ENCODE measurements at places on chromosomes 6 and 20. TPM values are rescaled to one million over a fixed set of nuclear protein-coding genes. Genes with fewer than 3 reads are reported as not detected.
A peak's percentile ranks its signal among the peaks of the same experiment; 100 is the strongest.

DNA sequence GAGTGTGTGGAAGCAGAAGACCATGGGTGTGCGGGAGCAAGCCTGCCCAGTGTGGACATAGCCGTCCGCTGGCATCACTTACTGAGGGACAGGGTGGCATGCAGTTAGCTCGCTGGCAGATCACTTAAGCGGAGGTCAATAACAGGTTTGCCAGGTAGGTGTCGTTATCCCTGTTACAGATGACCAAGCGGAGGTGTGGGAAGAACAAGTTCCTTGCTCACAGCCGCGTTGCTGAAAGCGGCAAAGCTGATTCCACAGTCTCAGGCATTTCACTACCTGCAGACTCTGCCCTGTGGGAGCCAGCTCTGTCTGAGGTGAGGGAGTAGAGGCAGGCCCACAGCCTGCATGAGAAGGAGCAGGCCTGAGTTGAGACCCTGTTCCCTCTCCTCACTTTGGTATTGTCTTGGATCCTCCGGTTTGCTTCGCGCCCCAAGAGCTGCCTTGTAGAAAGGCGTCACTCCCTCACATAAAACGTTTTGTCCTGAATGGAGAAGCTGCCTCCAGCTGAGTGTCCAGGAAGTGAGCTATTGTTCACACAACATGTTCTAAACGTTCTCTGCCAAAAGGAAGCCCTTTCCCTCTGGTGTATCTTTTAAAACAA is 96.9 kb downstream of the TCP11 start:
- DNase-seq, result no peak
- peaks cover 8% of the 10 kb centered on the region for H3K4me1 ChIP-seq
- no peaks in the 10 kb centered on the region for H3K27me3 ChIP-seq

DNA sequence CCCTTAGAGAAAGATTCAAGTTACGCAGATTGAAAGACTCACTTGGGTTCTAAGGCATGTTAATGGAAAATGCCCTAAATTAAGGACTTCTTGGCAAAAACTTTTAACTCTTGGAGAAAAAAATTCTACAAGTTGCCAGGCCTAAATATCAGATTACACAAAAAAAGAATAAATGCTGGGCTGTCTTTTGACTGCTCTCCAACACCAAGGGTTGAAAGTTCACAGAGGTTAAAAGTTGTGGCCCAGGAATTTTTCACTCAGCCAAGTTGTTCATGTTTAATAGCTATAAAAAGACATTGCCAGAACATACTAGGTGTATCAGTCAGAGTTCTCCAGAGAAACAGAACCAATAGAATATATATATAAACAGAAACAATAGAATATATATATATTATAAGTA is 268.4 kb upstream of the PRND start:
- H3K4me3 ChIP-seq, result no peak overlapping the region
- H3K27me3 ChIP-seq, result no peaks in the 10 kb centered on the region

DNA sequence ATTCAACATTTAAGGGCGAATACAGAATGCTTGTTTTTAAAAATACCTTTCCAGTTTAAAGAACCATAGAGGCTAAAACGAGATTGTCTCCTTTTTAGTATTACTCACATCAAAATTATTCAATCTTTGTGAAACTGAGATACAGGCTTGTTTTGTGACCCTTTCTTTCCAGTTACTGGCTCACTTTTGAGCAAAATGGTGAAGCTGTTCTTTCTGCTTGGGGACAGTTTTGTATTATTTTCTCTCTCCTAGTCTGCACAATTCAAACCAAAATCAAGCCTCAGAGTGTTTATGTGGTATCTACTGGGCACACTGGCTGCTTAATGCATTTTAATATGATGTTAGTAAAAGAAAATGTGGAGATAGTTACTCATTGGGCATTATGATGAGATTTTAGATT is 36.5 kb downstream of the HIVEP1 start:
- H3K27me3 ChIP-seq, result no peaks in the 10 kb centered on the region
- no peaks in the 10 kb centered on the region for H3K36me3 ChIP-seq
- DNase-seq, result no peak
- H3K27ac ChIP-seq, result no peak overlapping the region

- H3K36me3 ChIP-seq, result no peaks in the 10 kb centered on the region
- H3K27me3 ChIP-seq, result no peaks in the 10 kb centered on the region
- no peak for DNase-seq
- peaks cover 6% of the 10 kb centered on the region for H3K4me1 ChIP-seq
These were observed 74.4 kb downstream of the TRAM2 start for GRCh38 chr6:52502306-52503029.

DNA sequence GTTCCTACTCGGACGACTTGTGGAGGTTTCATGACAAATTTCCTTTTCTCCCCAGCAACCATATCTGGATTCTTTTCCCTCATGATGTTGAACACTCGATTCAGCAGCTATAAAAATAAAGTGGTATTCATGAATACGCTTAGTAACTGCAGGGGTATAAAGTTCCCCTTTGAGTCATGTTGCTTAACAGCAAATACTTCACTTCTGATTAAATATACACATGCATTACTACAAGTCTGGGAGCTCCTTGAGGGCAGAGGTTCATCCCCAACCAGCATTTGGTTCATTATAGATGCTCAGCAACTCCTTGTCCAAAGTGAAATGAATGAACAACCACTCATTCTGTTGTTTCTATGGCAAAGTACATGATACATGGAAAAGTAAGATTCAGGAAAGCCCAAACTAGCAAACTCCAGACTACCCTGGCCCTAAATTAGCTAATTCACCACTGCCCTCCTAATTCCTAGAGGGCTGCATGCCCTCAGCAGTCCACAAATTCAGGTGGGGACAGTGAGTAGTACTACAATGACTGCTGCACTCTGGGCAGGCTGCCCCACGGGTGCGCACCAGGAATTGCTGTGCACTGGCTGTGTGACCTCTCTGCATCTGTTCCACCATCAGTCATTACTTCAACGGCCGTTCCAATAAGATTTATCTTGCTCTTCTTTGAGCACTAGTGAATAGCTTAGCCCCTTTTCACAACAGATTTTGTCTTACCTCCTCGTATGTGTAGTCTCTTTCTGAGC is 15.2 kb downstream of the EIF2S2 start:
- H3K4me3 ChIP-seq, result no peak overlapping the region
- H3K27ac ChIP-seq, result no peak overlapping the region
- H3K36me3 ChIP-seq, result peaks cover 10% of the 10 kb centered on the region
- no peaks in the 10 kb centered on the region for H3K27me3 ChIP-seq
- DNase-seq, result no peak

DNA sequence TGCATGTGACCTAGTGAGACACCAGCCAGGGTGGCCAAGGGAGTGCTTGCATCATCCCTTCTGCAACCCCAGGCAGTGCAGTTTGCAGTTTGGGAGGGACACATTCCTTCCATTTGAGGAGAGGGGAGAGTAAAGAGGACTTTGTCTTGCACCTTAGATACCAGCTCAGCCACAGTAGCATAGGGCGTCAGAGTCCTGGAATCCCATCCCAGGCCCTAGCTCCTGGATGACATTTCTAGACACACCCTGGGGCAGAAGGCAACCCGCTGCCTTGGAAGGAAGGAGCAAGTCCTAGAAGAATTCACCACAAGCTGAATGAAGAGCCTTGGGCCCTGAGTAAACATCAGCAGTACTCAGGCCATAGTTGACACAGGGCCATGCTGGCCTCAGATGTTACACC is 680.4 kb upstream of the IMPG1 start:
- H3K27me3 ChIP-seq, result no peaks in the 10 kb centered on the region
- DNase-seq, result no peak
- no peak overlapping the region for H3K27ac ChIP-seq
- no peaks in the 10 kb centered on the region for H3K4me1 ChIP-seq
- H3K4me3 ChIP-seq, result no peak overlapping the region

DNA sequence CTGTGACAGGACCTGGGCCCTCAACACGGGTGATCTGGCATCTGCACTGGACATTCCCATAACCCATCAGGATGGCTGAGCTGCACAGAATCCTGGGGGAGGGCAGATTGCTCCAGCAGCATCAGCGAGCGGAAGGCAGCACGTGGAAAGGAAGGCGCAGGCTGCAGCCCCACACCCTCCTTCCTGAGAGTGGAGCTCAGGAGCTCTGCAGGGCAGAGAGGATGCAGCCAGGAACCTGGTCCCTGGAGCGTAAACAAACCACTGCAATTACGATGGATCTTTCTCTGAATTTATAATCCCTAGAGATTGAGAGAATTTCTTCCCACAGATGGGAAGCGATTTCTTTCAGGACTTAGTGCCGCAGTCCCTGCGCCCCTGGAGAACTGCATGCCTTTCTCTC is 39.7 kb upstream of the EMILIN3 start:
- DNase-seq, result no peak
- H3K36me3 ChIP-seq, result peaks cover 6% of the 10 kb centered on the region
- no peak overlapping the region for H3K4me3 ChIP-seq
- H3K27me3 ChIP-seq, result no peaks in the 10 kb centered on the region
- H3K4me1 ChIP-seq, result no peaks in the 10 kb centered on the region

DNA sequence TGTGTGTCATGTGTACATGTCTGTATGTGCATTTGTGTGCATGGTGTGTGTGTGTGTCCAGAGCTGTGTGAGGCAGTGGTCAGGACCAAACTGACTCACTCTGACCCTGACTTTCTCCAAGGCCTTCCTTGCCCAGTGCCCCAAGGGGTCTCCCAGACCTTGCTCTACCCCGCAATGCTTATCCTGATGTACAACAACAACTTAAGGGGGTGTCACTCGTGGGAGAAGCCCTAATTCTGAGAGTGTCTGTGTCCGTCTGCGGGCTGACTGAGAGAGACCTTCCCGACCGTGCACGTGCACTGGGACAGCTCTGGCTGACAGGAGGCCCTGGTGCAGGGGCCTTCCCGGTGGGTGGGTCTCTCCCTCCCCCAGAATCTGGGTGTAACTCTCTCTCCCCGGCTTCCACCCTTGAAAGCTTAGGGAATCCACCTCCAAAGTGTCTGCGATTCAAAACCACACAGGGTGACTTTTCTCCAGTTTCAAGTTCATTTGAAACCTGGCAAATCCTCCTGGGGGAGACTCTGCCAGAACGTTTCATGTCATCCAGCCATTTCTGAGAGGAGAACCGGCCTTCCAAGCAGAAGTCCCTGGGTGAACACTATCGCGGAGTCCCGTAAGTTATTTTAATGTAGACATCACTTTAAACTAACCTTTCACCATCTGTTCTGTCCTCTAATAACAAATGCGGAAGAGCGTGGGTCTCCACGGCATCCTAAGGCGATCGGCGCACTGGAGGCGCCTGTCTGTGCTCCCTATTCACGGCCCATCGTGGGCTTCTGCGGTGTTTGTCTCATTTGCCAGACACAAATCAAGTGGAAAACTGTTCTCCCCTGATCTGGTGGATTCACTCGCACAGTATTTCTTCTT is 225.5 kb downstream of the TAF4 start:
- no peak overlapping the region for H3K4me3 ChIP-seq
- no peaks in the 10 kb centered on the region for H3K27me3 ChIP-seq
- DNase-seq, result peak; percentile 25
- H3K4me1 ChIP-seq, result no peaks in the 10 kb centered on the region

- no peak for DNase-seq
- H3K4me3 ChIP-seq, result no peak overlapping the region
- no peaks in the 10 kb centered on the region for H3K27me3 ChIP-seq
- H3K27ac ChIP-seq, result no peak overlapping the region
These were observed 36.1 kb downstream of the CAP2 start for GRCh38 chr6:17429383-17430061.

- DNase-seq, result no peak
- H3K4me1 ChIP-seq, result no peaks in the 10 kb centered on the region
- no peak overlapping the region for H3K4me3 ChIP-seq
- no peaks in the 10 kb centered on the region for H3K27me3 ChIP-seq
- H3K36me3 ChIP-seq, result no peaks in the 10 kb centered on the region
These were observed 39.1 kb downstream of the SUN5 start for GRCh38 chr20:32965115-32965514.

DNA sequence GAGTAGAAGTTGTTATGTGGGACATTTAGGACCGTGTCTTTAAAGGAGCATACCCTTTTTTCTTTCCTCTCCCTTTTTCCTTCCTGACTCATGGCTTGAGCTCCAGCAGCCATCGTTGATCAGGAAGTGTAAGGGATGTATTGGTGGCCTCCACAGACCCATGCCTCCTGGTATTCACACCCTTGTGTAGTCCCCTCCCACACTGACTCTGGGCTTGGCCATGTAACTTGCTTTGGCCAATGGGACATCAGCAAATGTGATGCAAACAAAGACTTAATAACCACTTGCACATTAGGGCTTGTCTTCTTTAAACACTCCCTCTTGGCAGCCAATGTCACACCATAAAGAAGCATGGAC is 18.9 kb upstream of the SLC13A3 start:
- H3K36me3 ChIP-seq, result no peaks in the 10 kb centered on the region
- H3K4me1 ChIP-seq, result no peaks in the 10 kb centered on the region
- no peak overlapping the region for H3K27ac ChIP-seq
- H3K4me3 ChIP-seq, result no peak overlapping the region
- no peak for DNase-seq

DNA sequence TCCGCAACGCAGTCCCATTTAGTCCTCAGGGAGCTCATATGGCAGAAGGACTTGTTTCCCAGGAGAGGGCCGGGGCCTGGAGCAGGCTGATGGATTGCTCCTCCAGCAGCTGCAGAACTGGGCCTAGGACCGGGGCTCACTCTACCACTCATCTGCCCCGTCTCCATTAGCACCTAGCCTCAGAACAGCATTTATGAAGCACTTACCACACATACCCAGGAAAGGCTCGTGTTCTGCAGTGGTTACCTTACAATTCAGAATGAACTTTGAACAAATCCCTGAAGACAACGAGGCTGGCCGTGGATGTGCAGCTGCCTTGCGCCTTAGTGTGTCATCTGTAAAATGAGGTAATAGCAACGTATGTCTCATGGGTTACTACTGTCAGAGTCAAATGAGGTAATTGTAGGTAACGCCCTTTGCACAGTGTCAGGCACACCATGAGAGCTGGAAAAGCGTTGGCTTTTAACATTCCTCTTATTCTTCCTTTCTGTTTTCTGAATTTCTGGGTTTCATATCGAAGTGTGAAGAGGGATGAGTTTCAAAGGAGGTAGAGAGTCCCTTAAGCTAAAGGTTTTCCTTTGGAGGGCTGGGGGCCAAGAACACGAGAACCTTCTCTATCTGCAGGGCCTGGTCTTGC is 46.3 kb upstream of the CD93 start:
- H3K27ac ChIP-seq, result no peak overlapping the region
- DNase-seq, result peak; percentile 44
- H3K4me1 ChIP-seq, result no peaks in the 10 kb centered on the region
- no peaks in the 10 kb centered on the region for H3K36me3 ChIP-seq

GRCh38 chr6:39086711-39087110 is 28.3 kb downstream of the SAYSD1 start:
- no peaks in the 10 kb centered on the region for H3K27me3 ChIP-seq
- H3K27ac ChIP-seq, result no peak overlapping the region
- DNase-seq, result no peak
- H3K36me3 ChIP-seq, result no peaks in the 10 kb centered on the region

The IL17A gene
- total RNA-seq, result not detected

The CLDN20 gene
- total RNA-seq, result not detected

The GNAS-AS1 gene
- total RNA-seq, result 1.2 TPM

The PRICKLE4 gene
- total RNA-seq, result 8.8 TPM

The SYNCRIP gene
- 96.4 TPM for total RNA-seq

The PCNA gene
- total RNA-seq, result 20.1 TPM

The MAS1 gene
- total RNA-seq, result 0.12 TPM

The ATF6B gene
- total RNA-seq, result 90.9 TPM
